Foreskin melanocyte (primary cell): ENCODE measurements at places on chromosomes 11 and 22.

GRCh38 chr11:74297484-74297883 is 14.0 kb downstream of the P4HA3 start:
- no peak for DNase-seq

DNA sequence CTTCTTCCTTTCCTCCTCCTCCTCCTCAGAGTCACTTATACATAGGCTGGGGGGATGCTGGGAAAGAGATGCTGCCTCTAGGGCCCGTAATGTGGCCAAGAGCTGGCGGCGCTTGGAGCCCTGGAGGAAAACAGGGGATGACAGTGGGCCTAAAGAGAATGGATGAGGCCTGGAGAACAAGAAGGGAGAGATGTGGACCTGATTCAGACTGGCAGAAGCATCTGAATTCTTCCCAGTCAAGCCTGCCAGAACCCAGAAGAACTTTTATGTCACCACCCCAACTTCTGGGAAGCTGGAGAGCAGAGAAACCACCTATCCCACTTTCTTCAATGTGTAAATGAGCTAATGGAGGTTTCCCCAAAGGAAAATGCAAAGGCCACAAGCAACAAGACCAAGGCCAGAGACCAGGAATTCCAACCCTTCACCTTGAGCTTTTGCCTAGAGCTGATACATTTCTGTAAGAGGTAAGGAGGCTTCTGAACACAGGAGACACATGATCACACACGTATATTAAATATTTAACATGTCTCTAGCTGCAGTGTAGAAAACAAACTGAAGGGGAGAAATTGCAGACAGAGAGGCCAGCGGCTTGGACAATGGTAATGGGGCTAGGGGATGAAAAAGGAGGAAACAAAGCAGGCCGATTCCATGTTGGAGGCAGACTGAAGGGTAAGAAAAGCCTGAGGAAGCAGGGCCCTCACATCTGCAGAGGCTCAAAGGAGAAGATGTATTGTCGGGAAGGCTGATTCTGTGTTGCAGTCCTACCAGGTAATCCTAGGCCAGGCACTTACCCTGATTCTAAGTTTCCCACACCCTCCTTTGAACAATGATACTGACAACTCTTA is 1.1 kb downstream of the RRP8 start:
- no peak for DNase-seq

DNA sequence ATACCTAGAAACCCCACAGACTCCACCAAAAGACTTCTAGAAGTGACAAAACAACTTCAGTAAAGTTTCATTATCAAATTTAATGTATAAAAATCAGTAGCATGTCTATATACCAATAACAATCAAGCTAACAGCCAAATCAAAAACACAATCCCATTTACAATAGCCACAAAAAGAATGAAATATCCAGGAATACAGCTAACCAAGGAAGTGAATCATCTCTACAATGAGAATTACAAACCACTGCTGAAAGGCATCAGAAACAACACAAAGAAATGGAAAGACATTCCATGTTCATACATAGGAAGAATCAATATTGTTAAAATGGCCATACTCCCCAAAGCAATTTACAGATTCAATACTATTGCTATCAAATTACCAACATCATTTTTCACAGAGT is 46.0 kb downstream of the PRCP start:
- no peak for DNase-seq

DNA sequence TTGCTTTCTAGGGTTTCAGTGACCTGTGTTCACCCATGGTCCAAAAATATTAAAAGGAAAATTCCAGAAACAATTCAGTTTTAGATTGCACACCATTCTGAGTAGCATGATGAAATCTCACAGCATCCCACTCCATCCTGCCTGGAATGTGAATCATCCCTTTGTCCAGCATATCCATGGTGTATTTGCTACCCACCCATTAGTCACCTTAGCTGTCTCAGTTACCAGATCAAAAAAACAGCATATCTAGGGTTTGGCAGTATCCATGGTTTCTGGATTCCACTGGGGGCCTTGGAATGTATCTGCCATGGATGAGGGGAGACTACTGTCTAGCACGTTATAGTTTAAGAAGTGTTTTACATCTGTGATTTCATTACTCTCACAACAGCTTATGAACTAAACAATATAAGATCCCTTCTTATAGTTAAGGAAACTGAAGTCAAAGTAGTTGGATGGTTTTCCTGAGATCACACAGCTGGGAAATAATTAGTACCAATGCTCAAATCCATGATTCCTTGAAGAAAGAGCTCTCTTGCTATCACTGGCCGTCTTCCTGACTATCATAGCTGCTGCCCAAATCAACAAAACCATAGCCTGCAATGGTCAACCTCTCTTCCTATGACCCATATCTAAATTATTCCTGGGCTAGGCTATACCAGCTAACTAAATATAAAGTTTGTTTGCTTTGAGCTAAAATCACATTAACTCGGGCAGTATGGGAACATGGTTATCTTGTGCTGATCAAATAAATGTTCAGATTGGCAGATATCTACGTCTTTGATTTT is 122.6 kb downstream of the MICAL2 start:
- no peak for DNase-seq

DNA sequence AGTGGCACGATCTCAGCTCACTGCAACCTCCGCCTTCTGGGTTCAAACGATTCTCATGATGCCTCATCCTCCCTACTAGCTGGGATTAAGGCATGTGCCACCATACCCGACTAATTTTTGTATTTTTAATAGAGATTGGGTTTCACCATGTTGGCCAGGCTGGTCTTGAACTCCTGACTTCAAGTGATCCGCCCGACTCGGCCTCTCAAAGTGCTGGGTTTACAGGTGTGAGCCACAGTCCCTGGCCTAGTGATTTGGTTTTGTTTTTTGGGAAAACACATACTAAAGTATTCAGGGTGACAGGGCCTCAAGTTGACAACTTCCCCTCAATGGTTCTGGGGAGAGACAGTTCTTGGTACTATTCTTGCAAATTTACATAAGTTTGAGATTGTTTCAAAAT is 22.1 kb downstream of the TNRC6B start:
- no peak for DNase-seq

DNA sequence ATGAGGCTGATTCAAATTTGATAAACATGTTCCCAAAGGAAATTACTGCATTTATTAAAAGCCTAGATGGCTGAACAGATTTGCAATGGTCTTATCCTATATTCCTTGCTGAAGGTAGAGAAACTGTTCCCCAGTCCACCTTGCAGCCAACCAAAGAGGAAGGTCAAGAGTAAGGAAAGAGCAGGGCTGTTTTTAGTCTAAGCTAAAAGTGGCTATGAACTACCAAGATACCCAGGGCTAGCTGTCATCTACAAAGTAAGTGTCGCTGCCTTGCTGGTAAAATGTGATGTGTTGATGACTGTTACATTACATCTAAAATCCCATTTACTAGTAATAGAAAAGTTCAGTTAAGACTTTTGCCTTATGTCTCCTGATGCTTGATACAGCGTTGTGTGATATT is 290.1 kb upstream of the MPPED2 start:
- no peak for DNase-seq

DNA sequence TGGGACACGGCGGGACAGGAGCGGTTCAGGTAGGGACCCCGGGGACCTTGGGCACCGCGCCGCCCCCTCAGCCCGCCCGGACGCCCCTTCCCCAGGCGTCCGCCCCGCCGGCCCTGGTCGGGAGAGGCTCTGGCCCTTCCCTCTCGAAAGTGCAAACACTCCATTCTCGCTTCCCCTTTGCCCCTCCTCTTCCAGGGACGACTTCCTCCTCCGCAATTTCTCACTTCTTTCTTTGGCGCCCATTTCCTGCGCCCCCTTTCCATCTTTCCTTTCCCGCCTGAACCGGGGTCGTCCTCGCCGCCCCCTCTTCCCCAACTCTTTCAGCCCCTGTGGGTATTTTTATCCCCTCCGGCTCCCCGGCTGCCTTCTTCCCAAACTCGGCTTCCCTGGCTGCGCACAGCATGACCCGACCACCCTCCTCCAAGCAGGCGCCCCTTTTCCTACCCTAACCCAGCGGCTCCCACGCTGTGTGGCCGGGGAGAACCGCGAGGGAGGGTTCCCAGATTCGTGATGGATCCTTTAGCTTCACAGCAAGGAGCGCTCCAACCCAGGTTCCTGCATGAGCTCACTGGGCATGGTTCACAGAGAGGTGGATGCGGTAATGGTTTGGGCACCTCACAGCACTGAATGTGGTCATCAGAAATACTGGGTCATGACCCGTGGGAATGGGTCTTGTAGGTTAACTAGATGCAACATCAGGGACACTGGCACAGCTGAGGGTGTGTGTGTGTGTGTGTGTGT is 689 bp downstream of the RAB39A start:
- DNase-seq, result no peak

GRCh38 chr22:29187831-29188230 is 17.9 kb upstream of the EMID1 start:
- DNase-seq, result no peak

DNA sequence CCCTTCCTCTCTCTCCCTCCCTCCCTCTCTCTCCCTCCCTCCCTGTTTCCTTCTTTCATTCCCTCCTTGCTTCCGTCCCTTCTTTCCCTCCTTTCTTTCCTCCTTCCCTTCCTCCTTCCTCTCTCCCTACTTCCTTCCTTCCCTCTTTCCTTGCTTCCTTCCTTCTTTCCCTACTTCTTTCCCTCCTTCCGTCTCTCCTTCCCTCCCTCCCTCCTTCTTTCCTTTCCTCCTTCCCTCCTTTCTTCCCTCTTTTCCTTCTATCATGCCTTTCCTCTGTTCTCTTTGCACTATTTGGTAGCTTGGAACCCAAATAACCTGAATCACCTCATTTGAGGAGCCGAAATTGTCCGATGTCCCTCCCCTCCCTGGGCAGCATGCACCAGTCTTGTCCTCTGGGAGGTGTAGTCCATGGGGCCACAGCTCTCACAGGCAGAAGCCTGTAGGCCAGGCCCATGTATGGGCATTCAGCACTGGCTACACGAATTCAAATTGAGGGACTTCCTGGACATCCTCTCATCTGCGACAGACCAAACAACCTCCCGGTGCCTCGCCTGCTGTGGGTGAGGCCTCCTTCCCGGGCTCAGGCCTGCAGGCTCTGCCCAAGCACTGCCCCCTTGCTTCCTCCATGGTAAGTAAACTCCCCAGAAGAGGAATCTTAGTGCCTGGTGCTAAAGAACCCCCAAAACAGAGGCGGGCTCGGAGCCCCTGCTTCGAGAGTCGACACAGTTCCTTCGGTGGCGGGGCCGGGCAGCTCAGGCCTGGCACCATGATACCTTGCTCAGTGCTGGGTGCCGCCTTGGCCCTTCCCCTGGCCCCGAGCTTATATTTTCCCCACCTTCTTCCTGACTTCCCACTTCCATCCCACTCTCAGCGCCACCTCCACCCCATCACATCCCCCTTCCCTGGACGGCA is 454.1 kb upstream of the CADM1 start:
- DNase-seq, result no peak

GRCh38 chr11:111792955-111793500 is 26.8 kb upstream of the PPP2R1B start:
- no peak for DNase-seq

DNA sequence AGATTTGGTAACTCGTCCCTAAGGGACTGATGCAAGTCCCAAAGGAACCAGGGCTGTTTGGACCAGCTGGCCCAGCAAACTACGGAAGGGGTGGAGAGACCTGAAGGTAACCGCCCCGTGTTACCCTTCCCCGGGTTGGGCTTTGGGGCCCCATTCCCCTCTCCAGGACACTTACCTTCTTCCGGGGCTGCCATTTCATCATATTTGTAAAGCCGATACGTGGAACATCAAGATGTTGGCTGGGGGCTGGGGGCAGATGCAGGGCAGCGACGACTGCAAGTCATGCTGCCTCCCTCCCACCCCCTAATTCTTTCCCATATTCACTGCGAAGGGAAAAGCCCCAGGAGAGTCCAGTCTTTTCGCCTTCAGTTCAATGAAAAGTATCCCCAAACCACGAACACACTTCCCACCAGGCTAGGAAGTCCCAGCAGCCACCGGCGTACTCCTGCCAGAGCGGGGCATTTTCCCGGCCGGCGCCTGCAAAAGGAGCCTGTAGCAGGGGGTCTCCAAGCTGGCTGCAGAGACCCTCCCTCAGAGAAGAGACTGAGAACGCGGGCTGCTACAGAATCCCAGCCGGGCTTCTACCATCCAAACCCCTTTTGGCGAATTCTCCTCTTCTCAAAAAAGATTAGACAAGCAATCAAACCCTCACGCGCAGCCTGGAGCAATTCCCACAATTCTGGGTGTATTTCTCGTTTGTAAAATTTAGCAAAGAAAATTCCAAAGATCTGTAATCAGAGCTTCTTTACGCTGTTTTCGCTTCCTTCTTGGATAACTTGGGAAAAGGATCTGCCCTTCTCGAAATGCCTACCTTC is 236.7 kb downstream of the TTC28 start:
- peak; percentile 7 for DNase-seq

DNA sequence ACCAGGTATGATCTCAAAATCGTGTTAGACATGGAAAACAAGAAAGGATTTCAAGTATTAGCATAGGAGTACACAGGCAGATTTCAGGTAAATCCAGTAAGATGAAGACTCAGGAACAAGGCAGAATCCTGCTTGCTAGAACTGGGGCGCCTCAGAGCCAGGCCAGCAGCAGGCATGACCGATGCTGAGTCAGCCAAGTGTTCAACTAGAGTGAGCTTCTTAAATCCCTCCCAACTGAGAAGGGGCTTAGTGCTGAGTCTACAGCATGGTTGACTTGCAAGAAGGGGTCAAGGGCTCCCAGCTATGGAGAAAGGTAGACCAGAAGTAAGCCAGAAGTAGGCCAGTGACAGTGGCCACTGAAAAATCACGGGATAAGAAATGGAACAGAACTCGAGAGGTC is 12.4 kb downstream of the GRAP2 start:
- no peak for DNase-seq
